ENCODE measurements at places on chromosomes 12 and 14. TPM values are rescaled to one million over a fixed set of nuclear protein-coding genes. Genes with fewer than 3 reads are reported as not detected.

DNA sequence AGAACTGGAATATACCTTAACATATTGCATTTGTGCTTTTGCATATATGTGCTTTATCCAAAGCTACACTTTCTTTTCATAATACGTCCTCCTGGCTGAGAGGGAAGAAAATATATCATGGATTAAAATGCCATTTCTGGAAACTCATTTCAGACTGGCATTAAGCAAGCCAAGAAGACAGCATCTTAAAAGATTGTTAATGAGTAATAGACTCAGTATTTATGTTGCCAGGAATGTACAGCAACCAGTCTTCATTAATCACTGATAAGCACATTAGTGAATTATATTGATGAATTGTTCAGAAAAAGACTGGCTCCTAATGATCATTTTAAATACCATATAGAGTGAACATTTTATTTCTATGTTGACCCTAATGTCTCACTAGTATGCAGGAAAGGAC, 134.9 kb upstream of the IFNG-AS1 start:
- no peak for DNase-seq

GRCh38 chr12:91264178-91264577, 81.6 kb upstream of the DCN start:
- no peak for DNase-seq

The CBLN3 gene
- polyA plus RNA-seq: 2.4 TPM

GRCh38 chr12:49188201-49188915, 522 bp downstream of the TUBA1A start:
- peak; percentile 46 for DNase-seq

- no peak for DNase-seq
Observed at GRCh38 chr14:34718750-34719304, 4.4 kb upstream of the CFL2 start.

DNA sequence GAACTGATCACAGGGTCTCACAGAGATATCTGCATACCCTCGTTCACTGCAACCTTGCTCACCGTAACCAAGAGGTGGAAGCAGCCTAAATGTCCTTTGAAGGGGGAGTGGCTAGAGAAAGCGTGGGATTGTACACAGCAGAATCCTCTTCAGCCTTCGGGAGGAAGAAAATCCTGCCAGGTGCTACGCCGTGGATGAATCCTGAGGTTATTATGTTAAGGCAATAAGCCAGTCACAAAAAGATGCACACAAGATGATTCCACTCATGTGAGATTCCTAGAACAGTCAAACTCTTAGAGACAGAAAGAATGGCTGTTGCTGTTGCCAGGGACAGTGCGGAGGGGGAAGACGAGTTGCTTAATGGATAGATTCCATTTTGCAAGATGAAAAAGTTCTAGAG, 39.6 kb upstream of the SFSWAP start:
- no peak for DNase-seq

DNA sequence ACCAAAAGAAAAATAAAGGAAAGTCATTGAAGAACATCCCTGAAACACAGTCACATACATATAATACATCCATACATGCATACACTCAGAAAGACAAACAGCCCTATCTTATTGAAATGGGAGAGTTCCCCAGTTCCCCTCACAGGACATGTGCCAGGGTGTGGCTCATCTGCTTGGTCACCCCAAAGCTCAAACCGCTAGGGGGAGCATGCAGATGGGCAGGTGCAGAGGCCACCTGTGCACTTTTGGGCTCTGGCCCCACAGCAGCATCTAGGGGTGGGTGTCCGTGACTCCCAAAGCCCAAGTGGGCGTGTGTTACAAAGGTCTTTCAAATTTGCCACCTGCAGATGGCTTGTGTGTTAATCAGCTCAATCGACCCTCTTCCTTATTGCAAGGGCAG, 75.2 kb downstream of the CMAS start:
- DNase-seq: no peak

DNA sequence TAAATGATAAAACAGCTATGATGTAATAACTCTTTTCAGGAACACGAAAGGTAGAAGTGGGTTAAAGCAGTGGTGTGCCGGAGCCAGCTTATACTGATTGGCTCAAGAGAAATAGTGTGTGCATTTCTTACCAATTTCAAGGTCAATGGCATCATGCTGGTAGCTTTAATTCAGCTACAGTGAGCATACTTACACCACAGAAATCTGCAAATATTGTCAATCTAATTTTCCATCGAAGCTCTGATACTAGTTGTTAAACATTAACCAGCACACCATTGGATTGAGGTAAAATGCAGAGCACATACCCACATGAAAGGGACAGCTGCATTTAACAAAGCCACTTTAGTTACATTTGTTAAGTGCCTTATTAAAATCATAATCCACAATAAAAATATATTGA, 225.7 kb downstream of the KCNC2 start:
- no peak for DNase-seq

The B4GALNT1 gene
- polyA plus RNA-seq: 2.1 TPM

DNA sequence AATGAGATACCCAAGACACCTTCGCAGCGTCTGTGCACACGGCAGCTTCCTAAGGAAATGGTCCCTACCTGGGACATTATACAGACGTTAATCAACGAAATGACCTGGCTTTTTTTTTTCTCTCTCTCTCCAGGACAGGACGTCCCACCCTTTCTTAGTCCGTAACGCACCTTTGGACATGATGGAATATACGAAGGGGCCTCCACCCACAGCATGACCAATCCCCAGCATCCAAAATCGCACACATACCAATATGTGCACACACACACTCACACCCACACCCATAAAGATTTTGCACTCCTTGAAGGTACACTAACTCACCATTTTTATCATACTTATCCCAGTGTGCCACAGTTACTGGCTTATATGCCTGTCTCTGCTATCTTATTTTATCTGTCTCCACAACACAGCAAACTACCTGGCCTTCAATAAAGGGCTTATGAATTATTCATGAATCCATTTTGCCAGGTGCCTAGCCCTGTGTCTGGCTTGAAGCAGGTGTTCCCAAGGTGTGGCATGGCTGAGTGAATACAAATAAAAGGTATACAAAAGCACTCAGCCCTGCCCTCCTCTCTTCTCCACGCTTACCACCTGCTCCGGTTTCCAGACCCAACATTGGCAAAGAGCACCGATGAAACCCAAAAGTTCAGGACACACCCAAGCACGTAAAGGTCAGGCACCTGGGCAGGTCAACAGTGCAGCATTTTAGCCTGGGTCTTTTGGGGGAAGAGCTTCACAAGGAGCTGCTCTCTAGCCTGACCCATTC, 2.2 kb downstream of the SCNN1A start:
- no peak for DNase-seq

The SLC11A2 gene
- 24.8 TPM for polyA plus RNA-seq

DNA sequence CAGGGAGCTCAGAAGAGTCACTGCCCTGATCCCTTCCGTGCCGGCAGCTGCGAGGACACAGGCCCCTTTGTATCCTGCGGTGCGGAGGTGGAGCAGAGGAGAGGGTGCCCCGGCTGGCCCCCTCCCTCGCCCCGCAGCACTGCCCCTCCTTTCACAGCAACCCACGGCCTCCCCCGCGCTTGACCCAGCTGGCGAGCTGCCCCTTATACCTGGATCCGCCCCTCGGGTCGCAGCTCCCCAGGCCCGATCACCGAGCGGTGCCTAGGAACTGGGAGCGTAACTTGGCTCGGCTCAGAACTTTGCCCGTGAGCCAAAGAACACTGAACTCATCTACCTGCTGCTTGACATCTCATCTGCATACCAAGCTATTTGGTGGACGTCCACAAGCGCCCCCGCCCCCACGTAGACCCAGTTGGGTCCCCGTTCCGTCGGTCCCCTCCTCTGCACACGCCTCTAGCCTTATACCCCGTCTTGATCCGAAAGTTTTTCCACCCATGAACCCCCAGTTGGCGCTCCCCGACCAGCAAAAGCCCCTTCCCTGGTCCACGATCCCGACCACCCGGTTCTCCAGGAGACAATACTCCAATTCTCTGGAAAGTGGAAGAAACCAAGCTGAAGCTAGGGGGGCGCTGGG, 697 bp upstream of the DNAJC14 start:
- no peak for DNase-seq

The ZFHX2 gene
- 1.5 TPM for polyA plus RNA-seq

- DNase-seq: no peak
Observed at GRCh38 chr14:56378475-56378877, 201.1 kb upstream of the TMEM260 start.

GRCh38 chr14:49598485-49599300, at the start of gene LRR1:
Gene LRR1, plus strand, starts transcription at chr14:49598940. Its CDS starts 81 bp downstream, at chr14:49599021.
- peak; percentile 40 for DNase-seq

The RD3L gene
- polyA plus RNA-seq: not detected

The NTS gene
- 0.68 TPM for polyA plus RNA-seq

GRCh38 chr14:72752034-72752412, 141.9 kb downstream of the DPF3 start:
- no peak for DNase-seq

The MYF5 gene
- polyA plus RNA-seq: 25.0 TPM

- no peak for DNase-seq
Observed at GRCh38 chr12:55692631-55693322, 14.9 kb downstream of the ITGA7 start.

The SPRYD3 gene
- polyA plus RNA-seq: 18.4 TPM

DNA sequence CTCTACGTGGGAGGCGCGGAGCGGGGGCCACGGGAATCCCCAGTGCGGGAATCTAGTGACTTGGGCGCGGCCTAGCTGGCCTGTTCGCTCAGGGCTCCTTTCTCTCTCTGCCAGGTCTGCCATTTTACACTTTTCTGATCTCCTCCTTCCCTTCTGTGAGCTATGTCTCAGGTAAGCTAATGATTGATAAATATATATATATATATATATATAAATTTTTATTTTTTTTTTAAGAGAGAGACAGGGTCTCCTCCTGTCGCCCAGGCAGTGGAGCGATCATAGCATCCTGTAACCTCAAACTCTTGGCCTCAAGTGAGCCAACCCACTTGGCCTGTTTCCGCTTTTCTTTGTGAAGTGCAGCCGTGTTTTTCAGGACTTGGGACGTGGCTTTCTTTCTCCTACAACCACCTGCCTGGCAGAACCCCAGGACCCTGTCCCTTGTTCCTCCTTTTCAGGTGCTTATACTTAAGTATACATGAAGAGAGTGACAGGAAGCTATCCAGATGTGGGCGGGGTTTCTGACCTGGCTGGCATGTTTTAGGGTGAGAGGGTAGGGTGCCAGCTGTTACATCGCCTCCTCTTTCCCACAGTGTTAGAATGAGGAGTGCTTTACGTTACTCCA, 547 bp downstream of the ZNF140 start:
- no peak for DNase-seq

- DNase-seq: no peak
Observed at GRCh38 chr12:53184828-53185227, 4.1 kb upstream of the CSAD start.

DNA sequence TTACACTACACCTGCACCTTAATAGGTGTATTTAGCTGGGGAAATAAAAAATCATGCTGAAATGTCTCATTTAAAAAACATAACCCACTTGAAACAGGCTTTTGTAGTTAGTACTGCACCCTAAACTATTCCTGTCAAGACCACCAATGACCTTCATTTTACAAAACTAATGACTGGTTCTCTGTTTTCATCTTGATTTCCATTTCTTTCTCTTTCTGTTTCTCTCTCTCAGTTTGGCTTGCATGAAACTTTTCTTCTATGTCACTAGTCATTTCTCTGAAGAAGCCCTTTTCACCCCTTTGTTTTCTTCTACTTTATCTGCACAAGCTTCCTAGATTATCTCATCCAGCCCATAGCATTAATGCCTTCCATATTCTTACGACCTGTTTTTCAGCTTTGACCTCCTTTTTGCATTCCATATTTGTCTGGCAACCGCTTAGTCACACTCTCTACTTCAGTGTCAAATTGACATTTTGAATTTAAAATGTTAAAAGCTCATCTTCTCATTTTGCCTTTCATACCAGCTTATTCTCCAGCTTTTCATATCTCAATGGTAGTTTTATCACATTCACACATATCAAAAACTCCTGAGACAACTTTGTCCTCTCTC, 32.7 kb upstream of the KLRF1 start:
- no peak for DNase-seq

DNA sequence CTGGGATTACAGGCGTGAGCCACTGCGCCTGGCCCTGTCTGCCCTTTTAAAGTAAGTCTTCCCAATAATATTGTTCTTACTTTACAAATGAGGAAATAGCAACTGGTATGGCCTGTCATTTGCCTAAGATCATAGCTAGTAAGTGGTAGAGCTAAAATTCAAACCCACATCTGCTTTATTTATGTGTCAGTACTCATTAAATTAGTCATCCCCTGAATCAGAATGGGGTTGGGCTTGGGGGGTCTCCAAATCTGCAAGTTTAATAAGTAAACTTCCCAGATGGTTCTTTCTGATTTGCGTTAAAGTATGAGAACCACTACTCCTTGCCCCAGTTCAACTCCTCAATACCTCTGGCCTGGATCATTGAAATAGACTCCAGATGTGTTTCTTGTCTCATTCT, 96.2 kb downstream of the FAR2 start:
- no peak for DNase-seq

DNA sequence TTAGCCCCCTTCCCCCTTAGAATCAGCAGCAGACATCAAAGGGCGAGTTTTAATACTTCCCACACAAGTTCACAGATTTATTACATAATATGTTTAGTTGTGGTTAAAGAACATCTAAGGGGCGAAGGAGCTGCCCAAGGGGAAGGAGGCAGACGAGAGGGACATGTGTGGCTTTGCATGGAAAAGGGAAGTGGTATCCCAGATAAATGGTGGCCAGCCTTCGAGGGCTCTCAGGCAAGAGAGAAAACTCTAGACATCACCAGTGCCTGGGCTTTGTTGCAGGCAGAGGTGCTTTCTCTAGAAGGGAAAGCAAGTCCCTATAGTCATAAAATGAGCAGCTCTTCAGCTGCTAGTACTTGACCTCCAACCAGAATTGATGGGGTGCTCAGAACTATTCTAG, 121.2 kb downstream of the CACNA1C start:
- DNase-seq: no peak

GRCh38 chr12:26044007-26044394, 80.8 kb downstream of the BHLHE41 start:
- DNase-seq: no peak

The JDP2 gene
- polyA plus RNA-seq: 45.3 TPM

Measured in forelimb muscle (tissue), 1 donor.